Epithelial cell of esophagus (primary cell): ENCODE measurements at places on chromosomes 3 and 15.
A peak's percentile ranks its signal among the peaks of the same experiment; 100 is the strongest.

DNA sequence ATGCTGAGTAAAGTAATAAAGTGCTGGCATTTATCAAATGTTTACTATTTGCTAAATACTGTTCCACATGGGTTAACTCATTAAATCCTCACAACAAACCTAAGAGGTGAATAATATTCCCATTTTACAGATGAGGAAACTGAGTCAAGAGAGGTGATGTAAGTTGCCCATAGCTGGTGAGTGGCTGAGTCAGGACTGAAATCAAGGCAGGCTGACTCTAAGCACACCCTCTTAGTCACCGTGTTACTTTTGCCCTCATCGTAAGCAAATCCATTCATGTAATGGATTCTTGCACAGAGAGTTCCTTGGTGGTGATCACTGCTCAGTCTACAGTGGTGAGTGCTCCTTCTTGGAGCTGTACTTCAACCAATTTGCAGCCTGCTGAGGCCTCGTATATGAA, 28.9 kb upstream of the PTX3 start:
- peak; percentile 28 for DNase-seq

GRCh38 chr15:59424616-59425015, 13.4 kb upstream of the FAM81A start:
- peak; percentile 51 for DNase-seq

- DNase-seq, result peak; percentile 37
Measured at GRCh38 chr3:107412376-107412775, 35.1 kb downstream of the CCDC54 start.

GRCh38 chr3:191566469-191566868, 105.5 kb downstream of the PYDC2 start:
- DNase-seq, result peak; percentile 77

GRCh38 chr15:70145261-70145660, 47.5 kb upstream of the TLE3 start:
- no peak for DNase-seq

DNA sequence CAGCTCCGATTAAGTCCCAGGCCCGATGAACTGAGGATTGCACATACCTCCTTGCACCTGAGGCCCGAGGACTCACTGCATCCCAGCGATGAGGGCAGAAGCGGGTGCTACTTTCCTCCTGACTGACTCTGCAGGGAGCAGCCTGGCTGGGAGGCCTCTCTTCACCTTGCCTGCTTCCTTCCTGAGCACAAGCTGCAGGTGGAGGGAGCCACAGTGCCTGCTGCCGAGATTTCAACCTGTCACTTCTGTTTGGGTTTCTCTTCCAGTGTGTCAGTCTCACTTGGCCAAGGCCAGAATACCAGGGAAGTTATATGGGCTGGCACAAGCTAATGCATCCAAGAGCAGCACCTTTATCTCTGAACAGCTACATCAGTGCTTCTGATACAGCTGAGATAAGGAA, 185.4 kb downstream of the NTRK3 start:
- no peak for DNase-seq

GRCh38 chr3:157125101-157125500, 34.8 kb downstream of the CCNL1 start:
- peak; percentile 57 for DNase-seq

- no peak for DNase-seq
Measured at GRCh38 chr3:119298565-119298941, 4.4 kb downstream of the ARHGAP31 start.

GRCh38 chr3:125200731-125201139, 11.8 kb downstream of the SLC12A8 start:
- no peak for DNase-seq

GRCh38 chr15:60275624-60276023, 122.2 kb downstream of the ANXA2 start:
- no peak for DNase-seq

- no peak for DNase-seq
Measured at GRCh38 chr3:72411843-72412242, 436.4 kb downstream of the SHQ1 start.

DNA sequence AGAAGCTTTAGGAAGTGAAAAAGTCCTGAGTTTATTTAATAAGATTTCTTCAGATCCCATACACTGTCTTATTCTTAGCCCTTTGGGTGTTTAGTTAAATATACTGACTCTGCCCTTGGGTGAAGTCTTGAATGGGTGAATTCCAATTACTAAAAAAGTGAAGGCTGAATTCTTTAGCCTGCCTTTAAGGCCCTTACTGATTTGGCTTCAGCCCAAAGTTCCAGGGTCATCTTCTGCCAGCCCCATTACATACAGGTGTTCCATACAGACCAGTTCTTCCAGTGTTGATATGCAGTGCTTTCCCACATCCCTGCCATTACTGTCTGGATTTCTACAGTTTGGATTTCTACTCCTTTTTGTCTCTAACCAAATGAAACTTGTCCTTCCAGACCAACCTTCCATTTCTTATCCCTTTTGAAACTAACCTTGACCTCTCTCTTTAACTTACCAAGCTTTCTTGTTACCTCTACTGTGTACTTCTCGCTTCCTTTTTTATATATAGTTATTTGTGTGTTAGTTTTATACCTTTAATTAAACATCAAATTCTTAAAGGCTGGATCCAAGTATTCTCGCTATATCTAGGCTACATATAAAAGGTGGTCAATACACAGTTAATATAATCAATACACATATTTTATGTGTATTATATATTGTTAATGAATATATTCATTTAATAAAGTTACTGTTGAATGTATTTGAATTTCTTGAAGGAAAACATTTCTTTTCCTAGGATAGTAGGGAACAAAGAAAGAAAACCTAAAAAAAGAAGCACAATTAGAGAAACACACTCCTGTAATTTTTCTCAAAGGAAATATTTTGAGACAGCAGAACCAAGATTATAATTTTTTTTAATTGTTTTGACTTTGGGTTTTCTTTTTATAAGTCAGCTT, 15.0 kb downstream of the MBNL1 start:
- peak; percentile 54 for DNase-seq

GRCh38 chr15:51952805-51953204, 18.8 kb downstream of the LEO1 start:
- DNase-seq, result no peak

DNA sequence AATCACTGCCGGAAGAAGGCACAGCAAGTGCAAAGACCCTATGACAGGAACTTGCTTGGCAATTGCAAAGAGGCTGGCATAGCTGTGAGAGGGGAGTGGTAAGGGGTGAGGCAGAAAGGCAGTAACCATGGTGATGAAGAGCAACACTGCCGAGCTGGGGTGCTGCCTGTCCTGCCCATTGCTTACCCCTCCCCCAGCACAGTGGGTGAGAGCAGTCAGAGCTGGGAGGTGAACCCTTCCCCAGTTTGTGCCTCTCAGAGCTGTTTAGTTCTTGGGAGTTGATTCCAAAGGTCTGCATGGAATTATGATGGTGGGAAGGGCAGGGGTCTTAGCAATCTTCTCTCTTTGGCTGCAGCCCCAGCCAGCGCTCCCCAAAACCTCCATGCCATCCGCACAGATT, 8.8 kb downstream of the TYRO3 start:
- no peak for DNase-seq

DNA sequence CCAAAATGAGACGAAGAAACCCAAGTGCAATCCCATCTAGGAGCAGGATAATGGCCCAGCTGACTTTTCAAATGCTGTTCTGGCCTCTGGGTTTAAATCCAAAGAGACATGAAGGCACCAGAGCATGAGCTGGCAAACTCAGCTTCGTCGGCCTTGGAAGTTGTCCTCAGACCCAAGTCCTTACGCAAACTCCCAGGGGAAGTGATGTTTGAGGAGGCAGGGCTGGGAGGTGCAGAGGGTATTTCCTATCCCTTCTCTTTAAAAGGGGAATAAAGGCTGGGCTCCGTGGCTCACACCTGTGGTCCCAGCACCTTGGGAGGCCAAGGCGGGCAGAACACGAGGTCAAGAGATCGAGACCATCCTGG, 68.9 kb upstream of the HERC1 start:
- DNase-seq, result no peak

- no peak for DNase-seq
Measured at GRCh38 chr15:93359425-93360131, 270.6 kb upstream of the RGMA start.

DNA sequence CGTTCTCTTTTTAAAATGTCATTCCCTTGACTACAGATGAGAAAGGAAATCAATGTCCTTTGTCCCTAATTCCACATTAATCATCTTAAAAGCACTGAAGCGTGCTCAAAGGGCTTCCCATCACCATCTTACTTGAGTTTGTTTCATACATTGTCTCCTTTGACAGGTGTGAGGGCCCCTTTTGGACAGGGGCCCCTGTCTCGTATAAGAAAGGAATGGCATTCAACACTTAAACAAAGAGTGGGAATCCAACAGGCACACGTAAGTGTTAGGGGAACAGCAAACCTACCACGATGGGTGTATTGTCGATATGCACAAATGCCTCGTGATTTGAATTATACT, 5.0 kb downstream of the SSUH2 start:
- DNase-seq, result no peak

- no peak for DNase-seq
Measured at GRCh38 chr3:70182166-70182565, 130.3 kb downstream of the MDFIC2 start.

GRCh38 chr3:147940405-147941193, 531.4 kb downstream of the ZIC1 start:
- DNase-seq, result no peak

DNA sequence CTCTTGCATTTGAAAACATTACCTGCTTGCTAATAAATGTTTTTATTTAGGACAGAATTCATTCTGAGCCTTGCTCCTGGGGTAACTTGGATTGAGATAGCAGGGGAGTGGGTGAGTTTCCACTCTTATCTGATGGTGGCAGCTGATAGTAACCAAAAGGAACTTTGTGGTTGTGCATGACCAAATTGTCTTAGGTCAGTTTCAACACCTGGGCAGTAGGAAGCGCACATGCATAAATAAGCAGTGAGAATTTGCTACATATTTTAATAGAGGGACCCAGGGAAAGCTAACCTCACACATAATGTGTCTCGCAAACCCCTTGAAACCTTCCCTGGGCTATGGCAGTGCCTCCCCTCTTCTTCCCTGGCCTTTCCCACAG, 65.4 kb upstream of the XCR1 start:
- DNase-seq, result no peak

- DNase-seq, result peak; percentile 39
Measured at GRCh38 chr3:195101001-195101583, 169.9 kb downstream of the XXYLT1 start.

GRCh38 chr3:49175530-49175929, 4.1 kb downstream of the KLHDC8B start:
- no peak for DNase-seq

GRCh38 chr3:149474250-149474817, at the start of gene TM4SF4:
TM4SF4 (plus strand) TSS chr3:149474697; CDS start chr3:149474878, 181 bp downstream.
- no peak for DNase-seq

GRCh38 chr15:75758071-75758872, 45.6 kb upstream of the CSPG4 start:
- peak; percentile 69 for DNase-seq

DNA sequence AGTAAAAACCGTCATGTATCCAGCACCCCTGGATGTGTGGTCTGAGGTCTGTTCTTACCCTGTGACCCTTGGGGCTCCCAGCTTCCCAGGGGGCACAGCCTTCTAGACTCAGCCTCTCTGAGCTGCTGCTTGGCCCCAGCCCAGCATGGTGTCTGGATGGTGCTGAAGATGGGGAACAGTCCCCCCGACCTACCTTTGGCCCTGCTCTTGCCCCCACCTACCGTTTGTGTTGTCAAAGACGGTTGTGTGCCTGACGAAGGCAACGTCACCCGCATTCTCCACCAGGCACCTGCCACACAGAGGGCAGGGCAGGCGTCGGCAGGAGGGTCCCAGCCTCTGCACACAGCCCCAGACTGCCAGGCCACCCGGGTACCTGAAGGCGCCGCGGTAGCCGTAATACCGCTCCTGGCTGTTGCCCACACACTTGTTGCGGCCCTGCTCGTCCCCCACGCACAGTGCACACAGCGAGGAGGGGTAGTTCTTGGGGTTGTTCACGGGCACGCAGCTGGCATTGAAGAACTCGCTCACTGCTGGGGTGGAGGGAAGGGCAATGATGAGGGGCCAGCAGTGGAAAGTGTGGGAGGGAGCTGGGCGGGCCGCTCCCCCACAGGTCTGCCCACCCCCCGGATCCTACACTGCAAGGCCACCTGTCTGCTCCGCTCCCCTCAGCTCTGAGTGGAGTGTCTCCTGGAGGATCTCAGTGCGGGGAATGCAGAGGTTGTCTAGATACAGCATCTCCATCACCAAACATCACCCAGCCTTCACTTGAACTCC, 21.0 kb downstream of the MELTF start:
- no peak for DNase-seq
